Osteocyte (in vitro differentiated cells): ENCODE measurements at places on chromosomes 2 and 18. TPM values are rescaled to one million over a fixed set of nuclear protein-coding genes. Genes with fewer than 3 reads are reported as not detected.

The CDCA7 gene
- 5.1 and 7.1 TPM in 2 replicates for total RNA-seq

The STK39 gene
- 26.9 and 27.8 TPM in 2 replicates for total RNA-seq

The AQP12A gene
- total RNA-seq = not detected in 2 replicates

The SERPINB2 gene
- total RNA-seq = not detected in 2 replicates

GRCh38 chr2:109117780-109118179 lies 11.2 kb upstream of the SH3RF3 start:
- no peak overlapping the region for H3K4me3 ChIP-seq
- H3K27me3 ChIP-seq = peaks cover 45% of the 10 kb centered on the region
- H3K27ac ChIP-seq = no peak overlapping the region
- H3K4me1 ChIP-seq = no peaks in the 10 kb centered on the region

- no peaks in the 10 kb centered on the region for H3K27me3 ChIP-seq
- no peak overlapping the region for H3K4me3 ChIP-seq
- no peak for DNase-seq
These were observed 264.2 kb downstream of the SS18 start for GRCh38 chr18:25825979-25826776.

- no peaks in the 10 kb centered on the region for H3K27me3 ChIP-seq
- peaks cover 44% of the 10 kb centered on the region for H3K36me3 ChIP-seq
- H3K4me1 ChIP-seq = peaks cover 6% of the 10 kb centered on the region
These were observed 37.2 kb downstream of the MIB1 start for GRCh38 chr18:21777814-21778213.

DNA sequence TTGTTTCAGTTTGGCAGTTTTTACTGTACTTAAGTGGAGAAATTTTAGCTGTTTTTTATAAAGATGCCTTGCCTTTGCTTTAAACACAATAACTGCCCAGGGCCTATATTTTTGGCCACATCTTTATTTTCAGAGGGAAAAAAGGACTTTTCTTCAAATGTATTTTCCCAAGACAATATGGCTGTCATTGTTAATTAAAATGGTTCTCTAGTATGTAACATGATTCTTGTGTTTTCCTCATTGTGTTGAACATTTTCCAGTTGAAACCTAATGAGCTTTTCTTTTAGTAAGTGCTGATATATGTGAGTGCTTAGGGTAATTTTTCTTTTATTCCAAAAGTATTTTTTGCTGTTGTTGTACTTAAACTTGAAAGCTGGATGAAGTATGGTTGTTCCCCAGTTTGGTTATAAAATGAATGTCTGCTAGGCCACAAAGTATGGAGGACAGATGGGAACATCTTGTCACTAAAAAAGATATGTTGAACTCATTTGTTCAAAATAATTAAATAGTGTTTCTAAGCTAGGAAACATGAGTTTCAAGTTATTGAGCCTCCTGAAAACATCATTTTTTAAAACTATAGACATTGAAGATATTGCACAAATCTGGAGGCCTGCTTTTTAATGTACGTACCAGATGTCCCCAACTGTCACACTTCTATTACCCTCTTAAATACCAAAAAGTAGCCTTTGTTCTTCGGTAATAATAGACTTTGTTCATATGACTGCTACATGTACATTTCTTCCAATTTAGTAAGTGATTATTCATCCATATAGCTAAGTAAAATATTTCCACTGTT lies 147.5 kb upstream of the DAPL1 start:
- peak overlapping the region; percentile 60 for H3K27ac ChIP-seq
- H3K27me3 ChIP-seq = no peaks in the 10 kb centered on the region
- H3K4me3 ChIP-seq = no peak overlapping the region
- peaks cover 16% of the 10 kb centered on the region for H3K4me1 ChIP-seq

DNA sequence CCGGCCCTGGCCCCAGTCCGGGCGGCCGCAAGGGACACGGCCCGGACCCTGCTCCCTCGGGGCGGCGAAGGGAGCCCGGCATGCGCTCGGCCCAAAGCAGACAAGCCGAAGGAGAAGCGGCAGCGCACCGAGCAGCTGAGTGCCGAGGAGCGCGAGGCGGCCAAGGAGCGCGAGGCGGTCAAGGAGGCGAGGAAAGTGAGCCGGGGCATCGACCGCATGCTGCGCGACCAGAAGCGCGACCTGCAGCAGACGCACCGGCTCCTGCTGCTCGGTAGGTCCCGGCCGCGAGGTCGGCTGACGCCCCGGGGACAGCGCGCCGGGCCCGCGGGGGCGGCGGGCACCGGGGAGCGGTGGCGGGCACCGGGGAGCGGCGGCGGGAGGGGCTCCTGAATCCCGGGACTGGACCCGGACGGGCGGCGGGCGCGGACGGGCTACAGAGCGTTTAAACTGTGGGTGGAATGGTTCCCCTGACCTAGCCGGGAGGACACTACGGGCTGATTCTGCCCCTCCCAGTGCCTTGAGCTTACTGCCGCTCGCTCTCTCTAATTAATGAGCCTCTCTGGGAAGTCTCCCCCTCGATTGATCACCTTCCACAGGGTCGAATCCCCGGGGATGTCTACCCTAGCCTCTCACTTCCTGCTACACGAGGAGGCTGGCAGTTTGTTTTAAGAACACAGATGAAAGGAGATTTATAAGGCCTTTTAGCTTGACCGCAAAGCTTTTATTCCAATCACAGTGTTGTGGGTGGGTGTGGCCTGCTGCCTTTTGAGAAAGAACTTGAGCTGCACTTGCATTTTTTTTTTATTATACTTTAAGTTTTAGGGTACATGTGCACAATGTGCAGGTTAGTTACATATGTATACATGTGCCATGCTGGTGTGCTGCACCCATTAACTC lies 853 bp downstream of the GNAL start:
- H3K36me3 ChIP-seq = no peaks in the 10 kb centered on the region
- H3K27ac ChIP-seq = no peak overlapping the region
- H3K4me3 ChIP-seq = peak overlapping the region; percentile 59
- H3K4me1 ChIP-seq = peaks cover 8% of the 10 kb centered on the region
- H3K27me3 ChIP-seq = peaks cover 28% of the 10 kb centered on the region
- no peak for DNase-seq

GRCh38 chr2:101771910-101772321 lies 74.4 kb downstream of the MAP4K4 start:
- no peaks in the 10 kb centered on the region for H3K36me3 ChIP-seq
- no peak for DNase-seq
- H3K27ac ChIP-seq = no peak overlapping the region
- peaks cover 58% of the 10 kb centered on the region for H3K4me1 ChIP-seq
- H3K27me3 ChIP-seq = no peaks in the 10 kb centered on the region

- H3K4me3 ChIP-seq = no peak overlapping the region
- peaks cover 6% of the 10 kb centered on the region for H3K4me1 ChIP-seq
- no peak for DNase-seq
- H3K27me3 ChIP-seq = no peaks in the 10 kb centered on the region
- no peaks in the 10 kb centered on the region for H3K36me3 ChIP-seq
These were observed 80.0 kb downstream of the ETAA1 start for GRCh38 chr2:67476809-67477790.

- H3K4me1 ChIP-seq = peaks cover 29% of the 10 kb centered on the region
- H3K36me3 ChIP-seq = no peaks in the 10 kb centered on the region
- peaks cover 89% of the 10 kb centered on the region for H3K27me3 ChIP-seq
- H3K27ac ChIP-seq = no peak overlapping the region
- H3K4me3 ChIP-seq = no peak overlapping the region
These were observed 3.5 kb downstream of the MEIS1 start for GRCh38 chr2:66438498-66438833.

DNA sequence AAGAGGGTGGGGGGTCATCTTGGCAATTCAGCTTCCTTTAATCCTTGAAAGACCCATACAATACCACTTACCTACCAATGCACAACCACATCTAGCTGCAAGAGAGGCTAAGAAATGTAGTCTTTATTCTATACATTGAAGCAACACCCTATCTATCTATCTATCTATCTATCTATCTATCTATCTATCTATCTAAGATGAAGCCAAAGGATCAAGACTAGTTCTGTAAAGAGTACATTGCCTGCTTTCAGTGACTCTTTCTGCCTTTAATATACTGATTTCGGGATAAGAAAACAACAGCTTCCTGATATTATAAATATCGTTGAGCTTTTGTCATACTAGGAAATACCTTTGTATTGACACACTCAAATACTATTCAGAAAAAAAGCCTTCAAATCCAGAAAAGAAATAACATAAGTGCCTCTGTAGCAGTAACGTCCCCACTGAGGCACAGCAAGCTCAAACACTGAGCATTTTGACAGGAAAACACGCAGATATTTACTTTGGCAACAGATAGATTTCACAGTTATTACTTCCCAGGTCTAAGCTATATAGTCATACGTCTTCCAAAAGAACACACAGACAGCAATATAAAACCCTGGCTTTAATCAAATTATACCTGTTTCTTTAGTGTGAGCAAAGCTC lies 139.4 kb upstream of the SERTAD2 start:
- peaks cover 20% of the 10 kb centered on the region for H3K4me1 ChIP-seq
- no peaks in the 10 kb centered on the region for H3K36me3 ChIP-seq
- H3K4me3 ChIP-seq = no peak overlapping the region
- H3K27ac ChIP-seq = no peak overlapping the region
- no peak for DNase-seq

- no peak for DNase-seq
- no peaks in the 10 kb centered on the region for H3K36me3 ChIP-seq
- no peak overlapping the region for H3K4me3 ChIP-seq
- H3K4me1 ChIP-seq = peaks cover 13% of the 10 kb centered on the region
- H3K27me3 ChIP-seq = peaks cover 72% of the 10 kb centered on the region
- no peak overlapping the region for H3K27ac ChIP-seq
These were observed 1.5 kb upstream of the CERKL start for GRCh38 chr2:181658444-181658843.

DNA sequence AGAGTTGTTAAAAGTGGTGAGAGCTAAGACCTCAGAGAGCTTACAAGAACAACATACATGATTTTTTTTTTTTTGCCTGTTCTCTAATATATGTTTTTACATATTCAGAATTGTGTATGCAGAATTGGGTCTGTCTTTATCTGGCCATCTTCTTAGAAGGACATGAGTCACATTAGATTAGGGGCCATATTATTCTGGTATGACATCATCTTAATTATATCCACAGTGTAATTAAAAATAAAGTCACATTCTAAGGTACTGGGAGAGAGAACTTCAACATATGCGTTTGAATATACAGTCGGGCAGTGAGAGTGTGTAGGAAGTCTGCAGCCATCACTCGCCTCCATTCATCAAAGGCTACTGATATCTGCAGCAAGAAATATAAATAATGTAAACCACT lies 88.3 kb downstream of the DSC3 start:
- no peak overlapping the region for H3K4me3 ChIP-seq
- H3K4me1 ChIP-seq = peaks cover 8% of the 10 kb centered on the region
- H3K27ac ChIP-seq = no peak overlapping the region
- no peak for DNase-seq
- peaks cover 18% of the 10 kb centered on the region for H3K27me3 ChIP-seq
